ENCODE measurements at places on chromosomes 3 and 15. TPM values are rescaled to one million over a fixed set of nuclear protein-coding genes. Genes with fewer than 3 reads are reported as not detected.

The BDH1 gene
- 19.5 TPM for polyA plus RNA-seq

GRCh38 chr3:39754549-39754948 lies 54.9 kb upstream of the MYRIP start:
- H3K4me3 ChIP-seq: no peak overlapping the region
- H3K27me3 ChIP-seq: no peaks in the 10 kb centered on the region
- H3K4me1 ChIP-seq: no peaks in the 10 kb centered on the region
- no peaks in the 10 kb centered on the region for H3K36me3 ChIP-seq

DNA sequence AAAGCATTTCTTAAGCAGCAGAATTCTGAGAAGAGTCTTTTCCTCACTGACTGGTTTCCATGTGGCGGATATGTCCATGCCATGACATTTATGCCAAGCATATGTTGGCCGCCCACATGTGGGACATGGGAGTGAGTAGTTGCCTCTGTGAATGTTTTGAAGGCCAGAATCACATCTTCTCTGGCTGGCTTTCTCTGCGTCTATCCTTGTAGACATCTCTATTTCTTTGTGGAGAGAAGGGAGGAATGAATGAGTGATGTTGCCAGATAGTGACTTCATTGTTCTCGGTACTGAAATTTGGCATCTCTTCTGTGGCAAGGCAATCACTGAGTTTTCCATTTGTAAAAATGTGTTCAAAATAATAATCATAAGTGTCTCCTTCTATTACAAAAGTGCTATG lies 316.0 kb downstream of the CLSTN2 start:
- H3K36me3 ChIP-seq: no peaks in the 10 kb centered on the region
- peaks cover 6% of the 10 kb centered on the region for H3K4me1 ChIP-seq
- peak overlapping the region; percentile 38 for H3K27ac ChIP-seq
- H3K27me3 ChIP-seq: no peaks in the 10 kb centered on the region
- no peak overlapping the region for H3K4me3 ChIP-seq

DNA sequence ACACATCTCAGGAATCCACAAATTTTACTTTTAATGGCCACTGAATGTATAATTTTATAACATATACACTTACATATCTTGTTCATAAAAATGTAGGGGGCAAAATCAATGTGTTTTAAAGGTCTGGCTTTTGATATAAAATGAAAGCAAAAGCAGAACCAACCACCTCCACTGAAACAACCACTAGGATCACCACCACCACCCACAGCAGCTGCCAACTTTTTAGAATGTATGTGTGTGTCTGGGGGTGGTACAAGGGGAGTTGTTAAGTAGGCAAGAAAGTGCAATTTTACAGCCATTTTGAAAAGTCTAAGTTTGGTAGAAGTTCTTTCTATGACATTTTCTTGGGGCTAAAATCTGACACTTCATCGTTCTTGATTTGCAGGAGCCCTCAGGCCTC lies 44.0 kb downstream of the OTOL1 start:
- H3K4me1 ChIP-seq: no peaks in the 10 kb centered on the region
- H3K36me3 ChIP-seq: no peaks in the 10 kb centered on the region
- no peak overlapping the region for H3K27ac ChIP-seq
- H3K27me3 ChIP-seq: no peaks in the 10 kb centered on the region

The CD80 gene
- 0.12 TPM for polyA plus RNA-seq

- H3K27ac ChIP-seq: no peak overlapping the region
- H3K4me1 ChIP-seq: no peaks in the 10 kb centered on the region
- H3K4me3 ChIP-seq: no peak overlapping the region
These were observed 871.8 kb downstream of the OTOL1 start for GRCh38 chr3:162368417-162368816.

The ZNF80 gene
- polyA plus RNA-seq: not detected

DNA sequence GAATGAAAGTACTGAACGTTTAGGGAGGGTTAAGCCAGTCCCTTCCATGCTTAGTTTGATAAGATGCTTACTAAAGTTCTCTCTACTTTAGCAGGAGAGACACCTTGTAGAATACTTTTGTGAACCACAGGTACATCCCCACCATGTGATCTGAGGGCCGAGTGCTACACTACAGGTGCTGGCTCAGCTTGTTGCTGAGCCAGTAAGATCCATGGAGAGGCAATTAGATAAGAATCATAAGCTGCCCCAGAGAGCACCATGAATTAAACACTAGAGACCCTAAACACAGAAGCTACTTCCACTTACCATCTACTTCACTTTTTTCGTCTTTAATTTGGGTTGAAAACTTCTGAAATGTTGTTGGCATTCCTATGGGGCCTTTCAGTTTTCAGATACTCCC lies 70.5 kb upstream of the GOLGA8B start:
- no peaks in the 10 kb centered on the region for H3K27me3 ChIP-seq
- H3K4me1 ChIP-seq: no peaks in the 10 kb centered on the region

DNA sequence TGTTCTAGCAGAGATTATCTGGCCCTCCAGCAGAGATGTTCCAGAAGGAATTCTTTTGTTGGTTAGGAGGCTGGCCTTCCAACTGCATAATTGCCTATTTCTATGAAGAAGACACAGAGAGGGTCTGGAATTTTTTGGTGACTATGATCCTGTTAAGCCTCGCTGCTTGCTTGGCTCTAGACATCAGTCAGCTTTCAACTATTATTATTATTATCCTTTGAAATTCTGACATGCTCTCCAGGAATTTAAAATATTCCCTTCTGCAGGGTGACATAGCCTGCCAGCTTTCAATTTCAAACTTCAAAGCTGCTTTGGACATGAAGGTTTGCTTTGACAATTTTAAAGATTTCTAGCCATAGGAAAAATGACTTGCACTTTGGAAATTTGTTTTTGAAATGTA lies 26.3 kb upstream of the ZNF148 start:
- H3K4me1 ChIP-seq: no peaks in the 10 kb centered on the region
- H3K36me3 ChIP-seq: no peaks in the 10 kb centered on the region
- H3K27me3 ChIP-seq: peaks cover 5% of the 10 kb centered on the region
- no peak overlapping the region for H3K4me3 ChIP-seq

The MAGEL2 gene
- not detected for polyA plus RNA-seq

- no peak overlapping the region for H3K4me3 ChIP-seq
- no peak overlapping the region for H3K27ac ChIP-seq
- peaks cover 17% of the 10 kb centered on the region for H3K4me1 ChIP-seq
- no peak for DNase-seq
- H3K27me3 ChIP-seq: no peaks in the 10 kb centered on the region
These were observed 72.0 kb upstream of the KLF13 start for GRCh38 chr15:31254431-31255175.

The EIF4E3 gene
- polyA plus RNA-seq: 23.1 TPM

DNA sequence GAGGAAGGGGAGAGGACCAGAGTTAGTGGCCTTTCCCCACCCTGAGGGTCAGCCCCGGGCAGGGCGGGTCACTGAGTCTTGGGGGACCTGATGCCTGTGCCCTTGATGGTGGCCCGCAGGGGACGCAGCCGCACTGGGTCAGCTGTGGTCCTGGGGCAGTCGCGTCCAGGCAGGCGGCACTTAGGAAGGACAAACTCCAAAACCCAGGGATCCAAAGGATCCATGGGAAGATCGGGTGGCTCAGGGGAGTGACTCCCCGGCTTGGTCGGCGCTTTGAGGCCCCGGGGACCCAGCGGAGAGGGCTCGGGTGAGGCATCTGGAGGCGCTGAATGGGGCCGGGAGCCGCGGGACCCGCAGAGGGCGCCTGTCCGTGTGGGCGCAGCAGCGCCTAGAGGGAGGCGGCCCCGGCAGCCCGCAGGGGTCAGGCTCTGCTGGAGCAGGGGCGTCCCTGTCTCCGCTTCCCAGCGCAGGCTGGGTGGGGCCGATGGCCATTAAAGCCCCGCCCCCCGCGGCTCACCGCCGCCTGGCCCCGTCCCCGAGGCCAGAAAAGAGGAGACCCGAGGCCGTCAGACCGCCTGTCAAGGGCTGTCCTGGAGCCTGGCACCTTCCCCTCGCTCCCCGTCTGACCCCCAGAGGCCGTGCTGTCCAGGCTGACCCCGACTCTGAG lies 17.5 kb downstream of the CIDEC start:
- H3K27ac ChIP-seq: peak overlapping the region; percentile 33
- peaks cover 10% of the 10 kb centered on the region for H3K4me1 ChIP-seq
- H3K36me3 ChIP-seq: no peaks in the 10 kb centered on the region
- H3K4me3 ChIP-seq: peak overlapping the region; percentile 25
- DNase-seq: peak; percentile 84

The DNAH12 gene
- 0.04 TPM for polyA plus RNA-seq

DNA sequence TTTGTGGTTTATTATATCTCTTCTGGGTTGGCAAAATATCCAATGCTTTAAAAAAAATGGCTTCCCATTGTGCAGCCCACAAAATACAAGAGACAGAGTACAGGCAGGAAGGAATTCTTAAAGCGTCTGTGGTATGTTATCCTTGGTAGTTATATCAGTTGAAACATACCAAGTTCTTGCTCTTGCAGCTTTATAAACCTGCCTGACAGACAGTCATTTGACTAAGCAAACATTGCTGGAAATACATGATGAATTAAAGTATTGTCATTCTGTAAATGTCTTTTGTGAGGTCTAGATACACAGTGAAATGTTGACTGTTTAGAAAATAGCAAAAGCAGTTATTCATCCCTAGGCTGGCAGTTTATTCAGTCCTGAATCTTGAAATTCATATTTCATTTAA lies 44.8 kb upstream of the MAP3K13 start:
- DNase-seq: no peak
- no peaks in the 10 kb centered on the region for H3K36me3 ChIP-seq
- peaks cover 11% of the 10 kb centered on the region for H3K4me1 ChIP-seq
- no peaks in the 10 kb centered on the region for H3K27me3 ChIP-seq

DNA sequence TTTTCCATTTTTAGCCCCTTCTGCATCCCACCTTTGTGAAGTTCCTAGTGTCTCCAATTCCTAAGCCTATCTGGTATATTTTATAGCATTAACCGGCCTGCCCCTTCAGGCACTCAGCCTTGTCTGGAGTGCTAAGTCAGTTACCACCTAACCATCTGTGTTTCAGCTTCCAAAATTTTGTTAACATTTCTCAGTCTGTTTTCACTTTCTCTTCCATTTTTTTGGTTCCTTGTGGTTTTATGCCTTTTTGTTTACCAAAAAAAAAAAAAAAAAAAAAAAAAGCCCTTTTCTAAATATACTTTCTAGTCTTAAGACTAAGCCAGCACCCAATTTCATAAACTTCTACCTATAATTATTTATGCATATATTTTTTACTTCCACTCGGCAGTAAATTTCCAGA lies 92.4 kb downstream of the CSNK1G1 start:
- H3K4me3 ChIP-seq: no peak overlapping the region
- no peaks in the 10 kb centered on the region for H3K4me1 ChIP-seq
- no peak for DNase-seq
- no peak overlapping the region for H3K27ac ChIP-seq
- H3K27me3 ChIP-seq: no peaks in the 10 kb centered on the region
- no peaks in the 10 kb centered on the region for H3K36me3 ChIP-seq

DNA sequence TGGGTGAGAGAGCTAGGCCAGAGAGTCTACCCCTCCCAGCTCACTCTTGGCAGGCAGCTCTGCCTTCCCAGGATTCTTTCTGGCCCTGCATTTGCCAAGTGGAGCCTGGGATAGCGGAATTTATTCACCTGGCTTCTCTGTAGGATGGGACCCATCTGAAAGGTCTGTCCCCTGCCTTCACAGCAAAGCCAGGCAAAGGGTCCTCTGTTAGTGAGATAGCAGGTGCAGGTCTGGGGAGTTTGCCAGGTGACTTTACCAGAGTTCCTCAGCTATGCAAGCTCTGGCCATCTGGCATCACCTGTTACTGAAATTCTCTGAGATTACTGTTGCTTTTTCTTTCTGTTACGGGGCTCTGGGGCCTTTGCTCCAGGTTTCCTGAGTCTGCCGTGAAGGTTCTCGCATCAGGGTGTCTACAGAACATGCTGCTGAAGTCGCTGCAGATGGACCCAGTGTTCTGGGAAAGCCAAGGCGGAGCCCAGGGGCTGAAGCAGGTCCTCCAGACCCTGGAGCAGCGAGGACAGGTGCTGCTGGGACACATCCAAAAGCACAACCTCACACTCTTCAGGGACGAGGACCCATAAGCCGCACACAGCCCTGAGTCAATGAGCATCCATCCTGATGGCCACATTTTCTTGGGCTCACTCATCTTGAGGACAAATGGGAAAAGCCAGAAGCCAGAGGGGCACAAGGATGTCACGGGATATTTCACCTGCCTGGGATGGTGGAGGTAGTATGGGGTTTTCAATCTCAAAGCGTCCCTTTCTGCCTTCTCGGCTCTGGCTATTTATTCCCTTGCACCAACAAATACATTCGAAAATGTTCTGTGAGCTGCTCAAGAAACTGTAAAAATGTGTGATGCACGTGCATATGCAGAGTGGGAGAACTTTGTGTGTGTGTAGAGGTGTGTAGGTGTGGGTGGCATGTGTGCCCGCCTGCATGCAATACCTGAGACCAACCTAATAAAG lies 49.8 kb downstream of the POMGNT2 start:
- no peak overlapping the region for H3K4me3 ChIP-seq
- H3K27me3 ChIP-seq: no peaks in the 10 kb centered on the region
- H3K4me1 ChIP-seq: no peaks in the 10 kb centered on the region
- no peak overlapping the region for H3K27ac ChIP-seq
- DNase-seq: no peak
- no peaks in the 10 kb centered on the region for H3K36me3 ChIP-seq

- H3K36me3 ChIP-seq: no peaks in the 10 kb centered on the region
- peak overlapping the region; percentile 92 for H3K27ac ChIP-seq
- peak overlapping the region; percentile 66 for H3K4me3 ChIP-seq
- H3K27me3 ChIP-seq: no peaks in the 10 kb centered on the region
- DNase-seq: no peak
These were observed 384 bp upstream of the LEKR1 start for GRCh38 chr3:156825795-156826143.

GRCh38 chr15:71275566-71276335 lies 160.5 kb downstream of the THSD4 start:
- no peaks in the 10 kb centered on the region for H3K36me3 ChIP-seq
- no peaks in the 10 kb centered on the region for H3K27me3 ChIP-seq
- no peak overlapping the region for H3K4me3 ChIP-seq
- peaks cover 6% of the 10 kb centered on the region for H3K4me1 ChIP-seq
- no peak overlapping the region for H3K27ac ChIP-seq
- DNase-seq: no peak

DNA sequence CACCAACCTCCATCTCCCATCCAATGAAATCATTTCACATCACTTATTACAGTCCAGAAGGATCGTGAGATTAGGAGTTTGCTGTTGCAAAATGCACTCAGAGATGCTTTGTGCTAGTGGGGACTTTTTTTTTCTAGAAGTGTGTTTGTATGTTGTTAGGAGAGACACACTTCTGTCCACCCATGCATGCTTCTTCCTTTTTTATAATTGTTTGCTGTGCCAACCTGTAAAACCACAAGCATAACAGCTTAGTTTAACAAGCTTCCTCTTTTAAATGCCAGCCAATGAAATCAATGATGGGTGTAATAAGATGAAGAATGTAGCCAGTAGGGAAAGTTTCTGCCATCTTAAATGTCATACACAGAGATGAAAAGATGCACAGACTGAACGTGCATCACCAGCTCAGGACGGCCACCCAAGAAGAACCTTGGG lies 305.6 kb upstream of the STT3B start:
- DNase-seq: no peak
- H3K36me3 ChIP-seq: no peaks in the 10 kb centered on the region
- H3K4me3 ChIP-seq: no peak overlapping the region
- H3K4me1 ChIP-seq: no peaks in the 10 kb centered on the region
- H3K27ac ChIP-seq: no peak overlapping the region

DNA sequence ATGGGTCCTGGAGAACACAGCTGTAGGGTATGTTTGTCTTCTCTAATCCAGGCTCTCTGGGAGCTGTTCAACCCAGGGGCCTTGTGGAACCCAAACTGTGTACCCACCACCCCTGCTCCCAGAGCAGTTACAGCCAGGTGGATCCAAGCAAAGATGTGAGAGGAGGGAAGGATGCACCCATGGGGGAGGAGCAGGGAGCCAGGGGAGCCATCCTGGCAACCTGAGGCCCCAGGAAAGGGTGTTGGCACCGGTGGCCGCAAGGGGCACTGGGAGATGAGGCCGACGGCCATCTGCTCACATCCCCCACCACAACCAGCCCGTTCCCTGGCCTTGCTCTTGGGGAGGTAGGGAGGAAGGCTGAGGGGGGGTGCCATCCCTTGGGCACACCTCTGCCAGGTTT lies 43.2 kb downstream of the CMTM6 start:
- peak overlapping the region; percentile 74 for H3K27ac ChIP-seq
- H3K36me3 ChIP-seq: peaks cover 11% of the 10 kb centered on the region
- no peak overlapping the region for H3K4me3 ChIP-seq
- H3K4me1 ChIP-seq: no peaks in the 10 kb centered on the region
- no peak for DNase-seq
